ENCODE measurements at places on chromosomes 5 and 9. TPM values are rescaled to one million over a fixed set of nuclear protein-coding genes. Genes with fewer than 3 reads are reported as not detected.

DNA sequence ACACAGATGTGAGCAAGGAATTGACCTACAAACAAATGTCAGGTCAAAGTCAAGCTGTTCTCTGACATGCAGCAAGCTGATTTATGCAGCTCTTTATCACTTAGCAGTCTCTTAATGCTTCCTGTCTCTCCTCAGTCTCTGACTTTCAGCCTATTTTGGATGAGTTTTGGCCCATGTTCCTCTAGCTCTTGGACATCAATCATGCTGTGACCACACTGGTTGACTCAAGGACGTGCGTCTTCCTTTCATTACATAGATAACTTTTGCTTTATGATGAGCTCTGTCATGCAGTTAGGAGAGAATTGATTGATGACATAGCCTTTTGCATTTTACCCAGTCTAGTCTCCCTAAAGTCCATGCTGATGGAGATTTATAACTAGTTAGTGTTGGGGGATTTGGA is 9.4 kb upstream of the REEP5 start:
- H3K36me3 ChIP-seq = no peaks in the 10 kb centered on the region
- no peak for DNase-seq
- H3K4me3 ChIP-seq = no peak overlapping the region
- no peak overlapping the region for H3K27ac ChIP-seq
- H3K27me3 ChIP-seq = no peaks in the 10 kb centered on the region

DNA sequence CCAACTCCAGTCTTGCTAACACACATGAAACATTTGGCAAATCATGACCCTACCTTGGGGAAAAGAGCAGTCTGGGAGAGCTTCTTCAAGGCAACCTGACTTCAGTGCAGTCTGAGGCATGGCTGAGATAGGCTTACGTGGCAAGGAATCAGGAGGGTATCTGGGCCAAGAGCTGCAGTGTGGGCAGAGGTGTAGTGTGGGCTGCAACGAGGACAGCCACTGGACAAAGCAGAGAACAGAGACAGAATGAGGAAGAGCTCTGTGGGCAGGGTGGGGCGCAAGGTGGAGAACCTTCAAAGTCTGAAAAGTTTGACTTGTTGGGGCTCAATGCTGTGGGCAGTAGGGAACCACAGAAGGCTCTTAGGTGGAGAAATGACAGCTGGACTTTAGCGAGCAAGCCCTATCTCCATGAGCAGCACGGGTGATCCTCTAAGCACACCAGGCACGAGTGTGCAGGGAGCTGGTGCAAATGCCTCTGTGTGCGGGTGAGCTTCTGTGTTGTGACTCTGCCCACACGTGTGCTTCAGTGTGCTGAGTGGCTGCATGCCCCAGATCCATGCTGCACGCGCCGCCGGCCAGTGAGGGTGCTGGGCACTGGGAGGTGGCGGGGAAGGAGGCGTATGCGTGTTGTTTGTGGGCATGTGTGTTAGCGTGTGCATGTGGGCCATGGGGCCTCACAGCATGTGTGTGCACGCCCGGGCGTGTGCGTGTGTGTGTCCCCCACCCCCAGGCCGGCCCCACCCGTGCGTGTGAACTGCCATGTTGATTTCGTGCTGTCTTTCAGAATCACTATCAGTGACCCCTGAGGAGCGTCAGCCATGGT is 23.3 kb downstream of the GOLGA2 start:
- H3K27me3 ChIP-seq = no peaks in the 10 kb centered on the region
- H3K4me3 ChIP-seq = no peak overlapping the region
- no peaks in the 10 kb centered on the region for H3K4me1 ChIP-seq
- no peak overlapping the region for H3K27ac ChIP-seq
- no peak for DNase-seq

Gene FGF18
- polyA plus RNA-seq = 0.15 TPM

Gene ORM2
- not detected for polyA plus RNA-seq

GRCh38 chr5:82622205-82622604 is 344.1 kb upstream of the RPS23 start:
- no peaks in the 10 kb centered on the region for H3K36me3 ChIP-seq
- no peak overlapping the region for H3K4me3 ChIP-seq
- no peak for DNase-seq
- peaks cover 2% of the 10 kb centered on the region for H3K27me3 ChIP-seq
- no peaks in the 10 kb centered on the region for H3K4me1 ChIP-seq
- no peak overlapping the region for H3K27ac ChIP-seq

DNA sequence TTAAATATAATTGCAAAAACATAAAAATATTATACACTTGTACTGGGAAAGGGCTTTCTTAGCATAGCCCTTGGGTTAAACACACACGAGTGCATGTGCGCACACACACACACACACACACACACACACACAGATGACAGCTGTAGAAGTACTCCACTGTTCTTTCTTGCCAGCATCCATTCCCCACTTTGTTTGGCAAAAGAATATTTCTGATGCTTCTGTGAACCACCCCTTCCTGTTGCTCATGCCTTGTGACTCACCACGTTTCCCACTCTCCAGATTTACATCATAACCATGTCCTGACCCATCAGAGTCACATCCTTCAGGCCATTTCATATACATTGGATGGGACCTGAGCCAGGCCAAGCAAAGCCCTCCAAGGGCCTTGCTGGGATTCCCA is 280.1 kb downstream of the DNAH5 start:
- no peak overlapping the region for H3K4me3 ChIP-seq
- H3K27me3 ChIP-seq = no peaks in the 10 kb centered on the region
- peak; percentile 100 for DNase-seq

- no peaks in the 10 kb centered on the region for H3K4me1 ChIP-seq
- DNase-seq = no peak
- H3K27me3 ChIP-seq = no peaks in the 10 kb centered on the region
- H3K4me3 ChIP-seq = no peak overlapping the region
- no peaks in the 10 kb centered on the region for H3K36me3 ChIP-seq
Measured at GRCh38 chr5:35575578-35575977, 42.1 kb upstream of the SPEF2 start.

- H3K36me3 ChIP-seq = peaks cover 30% of the 10 kb centered on the region
- DNase-seq = no peak
- no peak overlapping the region for H3K27ac ChIP-seq
- H3K4me3 ChIP-seq = no peak overlapping the region
Measured at GRCh38 chr5:132877466-132877865, 4.0 kb downstream of the LEAP2 start.

DNA sequence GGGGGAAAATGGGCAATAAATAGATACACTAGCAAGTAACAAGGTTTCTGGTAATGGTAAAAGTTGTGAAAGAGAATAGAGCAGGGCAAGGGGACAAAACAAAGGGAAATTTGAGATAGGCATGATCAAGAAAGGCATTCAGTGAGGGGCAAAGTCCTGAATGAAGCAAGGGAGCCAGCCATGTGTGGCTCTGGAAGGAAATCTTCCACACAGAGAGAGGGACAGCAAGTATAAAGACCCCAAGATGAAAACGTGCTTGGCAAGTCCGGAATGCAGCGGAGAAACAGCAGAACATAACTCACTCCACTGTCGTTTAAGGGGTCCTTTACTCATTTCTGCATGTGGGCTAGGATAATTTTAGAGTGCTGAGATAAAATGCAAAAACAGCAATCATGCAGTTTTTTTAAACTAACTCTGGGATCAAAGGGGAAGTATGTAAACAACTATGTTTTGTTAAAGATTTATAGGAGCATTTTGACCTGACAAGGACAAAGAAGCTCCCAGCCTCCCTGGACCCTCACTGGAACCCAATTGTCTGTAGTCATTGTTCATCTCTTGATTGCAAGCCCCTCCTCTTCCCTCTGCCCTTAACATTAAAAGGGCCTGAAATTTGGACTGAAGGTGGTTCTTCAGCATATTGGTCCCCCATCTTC is 22.9 kb upstream of the AOPEP start:
- peaks cover 14% of the 10 kb centered on the region for H3K27me3 ChIP-seq
- no peak overlapping the region for H3K4me3 ChIP-seq
- no peak for DNase-seq
- H3K27ac ChIP-seq = no peak overlapping the region
- H3K36me3 ChIP-seq = no peaks in the 10 kb centered on the region
- no peaks in the 10 kb centered on the region for H3K4me1 ChIP-seq

DNA sequence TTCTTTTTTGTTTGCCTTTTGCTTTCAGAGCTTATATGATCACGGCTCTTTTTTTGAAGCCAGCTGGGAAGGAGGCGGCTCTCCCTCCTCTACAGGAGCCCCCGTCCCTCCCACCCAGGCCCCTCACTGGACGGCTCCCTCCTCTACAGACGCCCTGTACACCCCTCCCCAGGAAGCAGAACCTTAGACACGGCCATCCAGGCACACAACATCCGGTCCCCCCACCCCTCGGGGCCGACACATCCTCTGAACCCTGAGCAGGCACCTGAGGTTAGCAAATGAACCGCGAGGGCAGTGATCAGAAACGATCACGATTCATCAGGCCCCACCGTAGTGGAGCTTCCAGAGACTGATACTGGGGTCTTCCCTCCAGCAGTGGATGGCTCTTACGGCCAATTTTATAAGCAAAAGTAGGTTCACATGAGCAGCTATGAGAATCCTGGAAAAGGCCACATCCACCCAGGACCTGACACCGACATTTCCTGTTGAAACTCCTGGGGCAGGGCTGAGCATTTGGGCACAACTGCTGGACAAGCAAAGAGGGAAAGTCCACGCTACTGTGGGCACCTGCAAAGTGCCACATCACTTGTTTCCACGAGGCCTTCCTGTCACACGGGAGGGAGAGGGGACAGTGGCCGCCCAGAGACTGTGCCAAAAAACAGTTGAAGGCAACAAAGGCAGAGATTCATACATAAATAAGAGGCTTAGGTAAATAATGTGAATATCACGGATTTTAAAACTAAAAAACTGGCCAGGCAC is 78.9 kb downstream of the SEMA4D start:
- DNase-seq = no peak
- H3K36me3 ChIP-seq = no peaks in the 10 kb centered on the region
- no peak overlapping the region for H3K4me3 ChIP-seq
- H3K27me3 ChIP-seq = no peaks in the 10 kb centered on the region

- no peak overlapping the region for H3K4me3 ChIP-seq
- no peak overlapping the region for H3K27ac ChIP-seq
- DNase-seq = no peak
- peaks cover 14% of the 10 kb centered on the region for H3K4me1 ChIP-seq
Measured at GRCh38 chr5:72559866-72560766, 52.9 kb upstream of the ZNF366 start.

DNA sequence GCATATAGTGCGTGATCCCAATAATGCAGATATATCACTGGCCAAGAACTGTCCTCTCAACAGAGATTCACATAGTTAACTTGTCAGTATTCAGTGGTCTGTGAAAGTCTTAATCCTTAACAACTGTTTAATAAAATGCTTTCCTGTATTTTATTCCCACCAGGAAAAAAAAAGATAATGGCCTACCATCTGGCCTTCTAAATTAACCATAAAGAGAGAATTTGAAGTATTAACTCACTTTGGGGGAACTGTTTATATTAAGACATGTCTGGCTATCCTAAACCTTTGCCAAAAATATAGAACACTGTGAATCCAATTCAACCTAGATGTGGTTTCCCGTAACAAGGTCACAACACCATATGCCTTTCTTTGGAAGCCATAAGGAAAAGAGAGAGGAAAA is 818 bp upstream of the FREM1 start:
- no peaks in the 10 kb centered on the region for H3K4me1 ChIP-seq
- no peak for DNase-seq
- H3K36me3 ChIP-seq = no peaks in the 10 kb centered on the region
- H3K4me3 ChIP-seq = no peak overlapping the region
- H3K27me3 ChIP-seq = peaks cover 6% of the 10 kb centered on the region

Gene NMUR2
- not detected for polyA plus RNA-seq

Gene GPRIN1
- 4.7 TPM for polyA plus RNA-seq

Gene PCDHGB7
- 7.4 TPM for polyA plus RNA-seq

Gene SLC6A18
- not detected for polyA plus RNA-seq

GRCh38 chr5:93626801-93627200 is 43.8 kb downstream of the NR2F1 start:
- H3K36me3 ChIP-seq = no peaks in the 10 kb centered on the region
- no peaks in the 10 kb centered on the region for H3K4me1 ChIP-seq
- no peak for DNase-seq
- no peaks in the 10 kb centered on the region for H3K27me3 ChIP-seq
- no peak overlapping the region for H3K4me3 ChIP-seq

GRCh38 chr5:128701301-128701700 is 163.3 kb upstream of the FBN2 start:
- no peak for DNase-seq
- no peaks in the 10 kb centered on the region for H3K27me3 ChIP-seq
- no peak overlapping the region for H3K4me3 ChIP-seq
- H3K4me1 ChIP-seq = no peaks in the 10 kb centered on the region

GRCh38 chr5:177459819-177460628 is 13.4 kb downstream of the DBN1 start:
- peaks cover 5% of the 10 kb centered on the region for H3K4me1 ChIP-seq
- H3K27ac ChIP-seq = no peak overlapping the region
- no peak overlapping the region for H3K4me3 ChIP-seq

- H3K27ac ChIP-seq = peak overlapping the region; percentile 31
- H3K36me3 ChIP-seq = no peaks in the 10 kb centered on the region
- H3K27me3 ChIP-seq = no peaks in the 10 kb centered on the region
- H3K4me1 ChIP-seq = peaks cover 18% of the 10 kb centered on the region
- no peak overlapping the region for H3K4me3 ChIP-seq
Measured at GRCh38 chr5:8842971-8843551, 702.8 kb downstream of the SEMA5A start.

- no peaks in the 10 kb centered on the region for H3K27me3 ChIP-seq
- H3K4me1 ChIP-seq = peaks cover 2% of the 10 kb centered on the region
Measured at GRCh38 chr5:10912435-10912834, 151.4 kb upstream of the DAP start.

Gene GARIN3
- polyA plus RNA-seq = not detected

DNA sequence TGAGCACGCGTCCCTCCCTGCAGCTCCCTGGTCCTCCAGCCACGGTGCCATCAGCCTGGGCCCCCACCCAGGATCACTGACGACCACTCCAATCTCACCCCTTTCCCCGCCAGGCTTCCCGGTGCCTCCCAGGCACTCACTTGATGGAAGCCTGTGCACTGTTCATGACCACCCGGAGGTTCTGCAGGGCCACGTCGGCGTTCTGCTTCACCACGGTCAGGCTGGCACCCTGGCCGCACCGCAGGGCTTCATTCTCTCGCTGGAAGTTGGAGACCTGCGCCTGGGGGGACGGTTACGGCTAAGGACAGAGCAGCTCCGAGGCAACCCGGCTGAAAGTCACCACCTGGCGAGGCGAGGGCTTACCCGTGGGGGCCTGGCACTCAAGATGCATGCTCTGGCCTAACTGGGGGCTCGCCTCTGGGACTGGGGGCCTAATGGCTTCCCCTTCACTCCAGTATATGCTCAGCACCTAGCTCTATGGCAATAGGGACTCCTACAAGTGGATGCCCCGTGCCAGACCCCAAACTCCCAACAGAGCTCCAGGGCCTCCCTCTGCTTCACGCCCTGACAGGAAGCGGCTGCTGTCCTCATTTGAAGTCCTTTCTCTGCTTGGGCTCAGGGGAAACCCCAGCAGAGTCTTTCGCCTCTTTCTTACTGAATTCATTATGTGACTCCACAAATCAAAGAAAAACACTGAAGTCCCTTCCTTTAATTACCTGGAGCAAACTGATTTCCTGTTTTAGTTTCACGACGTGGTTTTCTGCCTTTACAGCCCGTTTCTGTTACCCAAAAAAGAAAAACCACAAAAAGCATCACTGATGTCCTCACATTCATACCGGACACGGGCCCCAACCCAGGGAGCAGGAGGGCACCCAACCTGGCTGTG is 4.2 kb upstream of the SNAPC4 start:
- peaks cover 40% of the 10 kb centered on the region for H3K36me3 ChIP-seq
- DNase-seq = no peak
- H3K4me3 ChIP-seq = no peak overlapping the region
- H3K4me1 ChIP-seq = peaks cover 3% of the 10 kb centered on the region
- H3K27me3 ChIP-seq = no peaks in the 10 kb centered on the region
- no peak overlapping the region for H3K27ac ChIP-seq

GRCh38 chr9:136310273-136311030 is 6.6 kb upstream of the CCDC187 start:
- H3K4me1 ChIP-seq = no peaks in the 10 kb centered on the region
- no peak overlapping the region for H3K4me3 ChIP-seq
- DNase-seq = no peak
- H3K36me3 ChIP-seq = no peaks in the 10 kb centered on the region
- H3K27ac ChIP-seq = no peak overlapping the region
